SIG-M5 (cell line): ENCODE measurements at places on chromosomes 6 and 20.

- no peak for DNase-seq
These were observed 19.3 kb downstream of the PLCB1 start for GRCh38 chr20:8151372-8151771.

- no peak for DNase-seq
These were observed 17.0 kb downstream of the GSS start for GRCh38 chr20:34938466-34939163.

- DNase-seq, result no peak
These were observed 93.5 kb downstream of the RPS12 start for GRCh38 chr6:132907914-132908313.

- DNase-seq, result no peak
These were observed 31.3 kb downstream of the GPRC6A start for GRCh38 chr6:116797585-116797984.

GRCh38 chr6:18044108-18044783 is 56.8 kb upstream of the KIF13A start:
- DNase-seq, result no peak

- DNase-seq, result no peak
These were observed 26.8 kb downstream of the ERGIC3 start for GRCh38 chr20:35568645-35569044.

DNA sequence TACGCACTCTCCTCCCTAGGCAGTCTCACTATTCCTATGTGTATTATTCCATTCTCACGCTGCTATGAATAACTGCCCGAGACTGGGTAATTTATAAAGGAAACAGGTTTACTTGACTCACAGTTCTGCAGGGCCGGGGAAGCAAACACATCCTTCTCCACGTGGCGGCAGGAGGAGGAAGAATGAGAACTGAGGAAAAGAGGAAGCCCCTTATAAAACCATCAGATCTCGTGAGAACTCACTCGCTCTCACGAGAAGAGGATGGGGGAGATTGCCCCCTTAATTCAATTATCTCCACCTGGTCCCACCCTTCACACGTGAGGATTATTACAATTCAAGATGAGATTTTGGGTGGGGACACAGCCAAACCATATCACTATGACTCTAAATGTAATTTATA is 61.9 kb downstream of the ECT2L start:
- no peak for DNase-seq

DNA sequence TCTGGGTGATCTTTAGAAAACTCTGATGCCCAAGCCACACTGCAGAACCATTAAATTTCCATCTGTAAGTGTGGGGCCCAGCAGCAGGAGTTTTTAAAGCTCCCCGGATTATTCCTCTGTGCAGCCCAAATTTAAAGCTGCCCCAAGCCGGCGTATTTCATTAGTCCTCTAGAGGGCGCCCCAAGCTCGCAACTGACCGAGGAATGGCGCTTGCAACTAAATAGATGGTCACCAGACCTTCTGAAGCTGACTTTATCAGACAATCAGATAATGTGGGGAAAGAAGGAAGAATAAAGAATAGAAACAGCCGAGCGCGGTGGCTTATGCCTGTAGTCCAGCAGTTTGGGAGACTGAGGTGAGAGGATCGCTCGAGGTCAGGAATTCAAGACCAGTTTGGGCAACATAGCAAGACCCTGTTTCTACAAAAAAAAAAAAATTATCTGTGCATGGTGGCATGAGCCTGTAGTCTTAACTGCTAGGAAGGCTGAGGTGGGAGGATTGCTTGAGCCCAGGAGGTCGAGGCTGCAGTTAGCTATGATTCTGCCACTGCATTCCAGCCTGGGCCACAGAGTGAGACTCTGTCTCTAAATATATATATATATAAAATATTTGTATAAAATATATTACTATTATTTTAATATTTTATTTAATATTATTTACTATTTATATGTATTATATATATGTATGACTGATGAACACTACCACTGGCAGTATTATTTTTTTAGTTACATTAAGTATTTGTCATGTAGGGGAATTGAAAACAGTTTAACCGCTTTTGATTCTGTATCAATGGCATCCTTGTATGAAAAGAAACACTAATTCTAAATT is 56.0 kb downstream of the OTOR start:
- DNase-seq, result no peak

DNA sequence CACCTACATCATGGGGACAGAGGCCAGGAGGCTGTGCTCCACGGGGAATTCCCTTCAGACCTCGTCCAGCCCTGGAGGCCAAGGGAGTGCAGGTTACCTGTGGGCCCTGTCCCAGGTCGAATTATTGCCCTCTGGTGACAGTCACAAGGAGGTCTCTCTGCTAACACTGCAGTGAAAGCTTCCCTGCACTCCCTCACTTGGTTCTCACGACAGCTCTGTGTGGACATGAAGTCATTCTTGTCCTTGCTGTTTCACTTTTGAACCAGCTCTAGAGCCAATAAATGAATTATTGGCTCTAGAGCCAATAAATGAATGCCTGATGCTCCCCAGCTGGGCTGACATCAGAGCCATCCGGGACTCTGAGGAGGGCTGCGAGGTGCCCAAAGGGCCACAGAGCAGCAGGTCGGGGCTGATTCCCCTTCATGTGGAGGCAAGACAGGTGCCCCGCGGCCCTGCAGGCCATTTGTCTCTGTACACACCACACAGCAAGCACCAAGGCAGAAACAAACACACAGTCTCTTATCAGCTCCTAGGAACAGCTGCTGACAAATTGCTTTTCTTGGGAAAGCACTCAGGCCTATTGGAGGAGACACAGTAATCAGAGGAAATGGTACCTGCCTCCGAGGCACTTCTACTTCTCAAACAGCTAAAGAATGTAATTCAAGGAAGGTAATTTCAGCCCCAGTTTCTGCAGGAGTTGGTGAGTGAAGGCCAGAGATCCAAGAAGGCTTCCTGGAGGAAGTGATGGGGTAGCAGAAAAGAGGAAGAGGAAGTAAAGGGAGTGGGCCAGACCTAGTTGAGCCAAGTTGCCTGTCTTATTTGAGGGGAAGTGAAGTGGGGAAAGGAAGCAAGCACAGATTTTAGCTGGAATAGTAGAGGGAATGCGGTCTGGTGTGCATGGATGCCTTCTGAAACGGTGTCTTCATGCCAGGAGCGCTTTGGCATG is 27.5 kb upstream of the TBXT start:
- DNase-seq, result no peak

GRCh38 chr6:55868771-55869479 is 6.5 kb downstream of the BMP5 start:
- no peak for DNase-seq

DNA sequence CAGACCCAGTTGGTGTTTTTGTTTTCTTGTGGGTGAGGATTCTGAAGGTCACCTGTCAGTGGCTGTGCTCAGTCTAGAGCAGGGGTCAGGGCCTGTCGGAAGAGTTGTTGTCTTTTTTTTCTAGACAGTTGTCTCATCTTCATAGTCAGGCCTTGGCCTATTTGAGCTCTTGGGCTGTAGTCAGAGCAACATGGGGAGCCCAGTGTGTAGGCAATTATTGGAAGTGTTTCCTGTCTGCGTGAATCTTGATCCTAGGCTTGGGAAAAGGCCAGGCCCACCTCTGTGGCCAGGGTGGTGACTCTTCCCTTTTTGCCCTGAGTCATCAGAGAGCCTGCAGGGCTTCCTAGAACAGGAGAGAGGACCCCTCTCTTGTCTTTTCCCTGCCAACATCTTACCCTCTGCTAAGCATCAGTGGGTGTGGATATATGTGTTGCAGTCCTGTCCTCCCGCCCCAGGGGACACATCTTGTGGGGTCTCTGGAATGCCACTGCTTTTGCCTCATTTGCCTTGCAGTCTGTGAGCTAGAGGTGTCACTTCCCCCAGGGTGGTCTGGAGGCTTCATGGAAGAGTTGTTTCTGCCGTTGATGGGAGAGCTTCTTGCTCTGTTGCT is 11.4 kb downstream of the TJAP1 start:
- no peak for DNase-seq

DNA sequence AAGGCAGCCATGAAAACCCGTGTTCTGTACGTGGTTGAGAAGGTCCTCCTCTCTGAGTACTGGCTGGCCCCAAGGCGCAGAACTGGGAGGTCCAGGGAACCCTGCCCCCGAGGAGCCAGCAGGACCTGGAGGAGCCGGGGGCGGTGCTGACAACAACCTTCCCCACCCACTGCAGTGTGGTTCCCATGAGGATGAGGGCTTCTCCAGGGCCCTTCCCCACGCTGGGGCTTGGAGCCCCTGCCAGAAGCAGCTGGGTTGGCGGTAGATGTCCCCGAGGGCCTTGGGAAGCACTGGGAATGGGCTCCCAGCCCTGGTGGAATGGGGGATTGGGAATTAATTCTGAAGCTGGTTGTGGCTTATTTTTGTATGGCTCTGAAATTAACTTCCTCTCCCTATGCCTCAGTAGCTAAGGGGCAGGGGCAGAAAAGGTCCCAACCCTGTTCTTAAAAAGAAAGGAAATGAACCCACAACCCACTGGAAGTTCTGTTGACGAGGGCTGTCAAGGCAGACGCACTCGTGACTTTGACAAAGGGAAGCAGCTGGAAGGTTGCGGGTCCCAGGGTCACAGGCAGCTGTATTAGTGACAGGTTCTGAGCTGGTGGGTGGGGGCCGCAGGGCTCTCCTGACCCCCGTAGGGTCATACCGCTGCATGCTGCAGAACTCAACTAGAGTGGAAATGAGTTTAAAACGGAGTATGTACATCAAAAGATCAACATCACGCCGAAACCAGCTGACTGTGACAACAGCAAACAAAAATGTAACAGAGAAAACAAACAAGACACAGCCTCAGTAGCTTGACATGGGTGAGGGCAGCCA is 13.9 kb upstream of the HELZ2 start:
- DNase-seq, result no peak

DNA sequence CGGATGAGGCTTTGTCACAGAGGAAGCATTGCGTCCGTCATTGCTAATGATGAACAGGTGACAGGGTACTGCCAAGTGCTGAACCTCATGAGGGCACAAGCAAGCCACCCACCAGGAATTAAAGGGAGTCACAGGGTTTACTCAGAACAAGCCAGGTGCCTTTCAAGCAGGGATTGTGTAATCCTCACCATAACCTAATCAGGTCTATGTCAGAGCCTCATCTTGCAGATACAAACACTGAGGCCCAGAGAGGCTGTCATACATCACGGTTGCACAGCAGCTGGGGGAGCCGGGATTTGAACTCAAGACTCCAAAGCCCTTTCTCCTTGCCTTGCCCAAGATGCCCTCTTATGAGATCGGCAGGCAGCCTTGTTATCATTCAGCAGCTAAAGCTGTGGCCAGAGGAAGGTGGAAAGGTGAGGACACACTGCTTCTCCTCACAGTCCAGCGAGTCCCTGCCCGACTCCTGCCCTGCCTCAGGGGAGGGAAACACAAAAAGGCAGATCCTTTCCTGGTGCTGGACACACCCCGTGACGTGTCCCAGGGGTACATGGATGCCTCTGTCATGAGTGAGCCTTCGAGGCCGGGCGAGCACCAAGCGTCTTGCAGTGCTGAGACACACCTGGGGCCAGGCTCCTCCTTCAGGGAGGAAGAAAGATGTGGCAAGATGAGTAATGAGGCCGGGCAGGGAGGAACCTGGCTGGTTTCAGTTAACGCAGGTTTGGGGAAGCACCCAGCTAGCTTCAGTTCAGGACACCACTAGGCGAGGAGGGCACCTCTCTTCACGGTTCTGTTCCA is 214.9 kb downstream of the LY86 start:
- no peak for DNase-seq

DNA sequence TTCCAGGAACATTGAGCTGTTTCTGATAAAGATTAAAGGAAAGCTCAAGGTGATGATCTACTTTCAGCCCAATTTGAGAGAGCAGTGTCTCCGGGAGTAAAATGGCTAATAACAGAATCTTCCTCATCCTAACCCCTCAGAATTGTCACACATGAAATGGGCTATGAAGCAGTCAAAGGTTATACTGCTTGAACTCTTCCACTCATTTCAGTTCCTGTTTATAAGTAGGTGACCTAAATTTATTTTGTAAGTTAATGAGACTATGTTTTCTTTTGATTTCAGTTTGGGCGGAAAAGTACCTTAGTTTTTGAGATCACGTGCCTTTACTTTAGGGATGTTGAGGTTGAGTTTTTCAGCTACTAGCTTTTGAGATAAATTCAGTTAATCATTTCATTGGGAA is 47.2 kb downstream of the QKI start:
- DNase-seq, result no peak

DNA sequence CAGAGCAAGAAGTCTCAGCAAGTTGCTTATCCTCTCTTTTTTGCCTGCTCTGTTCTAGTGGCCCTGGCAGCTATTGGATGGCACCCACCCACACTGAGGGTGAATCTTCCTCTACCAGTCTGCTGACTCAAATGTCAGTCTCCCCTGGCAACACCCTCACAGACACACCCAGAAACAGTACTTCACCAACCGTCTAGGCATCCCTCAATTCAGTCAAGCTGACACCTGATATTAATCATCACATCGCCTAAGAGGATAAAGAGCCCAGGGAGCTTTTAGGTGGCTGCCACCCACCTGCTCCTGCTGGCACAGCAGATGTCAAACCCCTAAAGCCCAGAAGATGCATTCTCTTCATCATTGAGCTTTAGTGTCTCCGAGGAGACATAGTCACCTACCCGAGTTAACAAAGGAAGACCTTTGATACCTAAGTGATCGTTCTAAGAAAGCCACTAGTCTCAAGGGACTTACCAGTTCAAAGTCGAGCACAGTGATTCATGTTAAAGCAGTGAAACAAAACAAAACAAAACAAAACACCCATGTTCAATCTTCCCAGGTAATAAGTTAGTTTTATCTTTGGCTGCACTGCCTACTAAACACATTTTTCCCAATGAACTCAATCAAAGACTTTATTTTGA is 97.7 kb upstream of the KCNQ5 start:
- DNase-seq, result no peak

GRCh38 chr6:25706314-25707014 is 48.1 kb upstream of the SLC17A4 start:
- no peak for DNase-seq

- no peak for DNase-seq
These were observed 610.9 kb upstream of the MAN1A1 start for GRCh38 chr6:119960456-119960855.

GRCh38 chr6:158158748-158159147 is 9.3 kb downstream of the SERAC1 start:
- DNase-seq, result no peak

GRCh38 chr20:58883241-58883691 is 30.8 kb downstream of the GNAS start:
- no peak for DNase-seq

DNA sequence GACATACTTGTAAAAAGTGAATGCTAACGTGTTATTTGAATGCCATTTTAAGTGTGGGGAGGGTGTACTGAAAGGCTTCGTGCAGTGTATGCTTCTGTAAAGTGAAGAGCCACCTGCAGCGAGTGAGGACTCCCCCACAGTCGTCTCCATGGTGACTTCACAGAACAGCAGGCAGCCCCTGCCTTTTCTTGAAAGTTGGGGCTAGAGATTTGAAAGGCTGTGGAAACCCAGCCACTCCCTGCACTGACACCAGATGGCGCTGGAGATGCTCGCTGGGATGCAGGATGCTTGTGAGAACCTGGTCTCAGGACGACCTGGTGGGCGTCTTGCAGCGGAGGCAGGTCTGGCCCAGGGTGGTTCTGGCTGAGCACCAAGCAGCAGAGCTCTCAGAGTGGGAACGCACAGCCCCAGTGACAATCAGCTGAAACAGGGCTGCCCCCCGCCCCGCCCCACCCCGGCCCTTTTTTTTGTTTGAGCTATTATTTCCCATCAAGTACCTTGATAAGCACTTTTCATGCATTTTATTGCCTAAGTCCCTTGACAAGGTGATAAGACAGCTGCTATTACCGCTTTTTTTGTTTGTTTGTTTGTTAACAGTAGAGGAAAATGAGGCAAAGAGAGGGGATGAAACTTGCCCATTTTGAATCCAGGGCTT is 150.3 kb downstream of the SYCP2 start:
- DNase-seq, result no peak

GRCh38 chr20:39504710-39505094 is 542.6 kb downstream of the DHX35 start:
- DNase-seq, result no peak
